ENCODE measurements at places on chromosomes 1 and 21. TPM values are rescaled to one million over a fixed set of nuclear protein-coding genes. Genes with fewer than 3 reads are reported as not detected.

DNA sequence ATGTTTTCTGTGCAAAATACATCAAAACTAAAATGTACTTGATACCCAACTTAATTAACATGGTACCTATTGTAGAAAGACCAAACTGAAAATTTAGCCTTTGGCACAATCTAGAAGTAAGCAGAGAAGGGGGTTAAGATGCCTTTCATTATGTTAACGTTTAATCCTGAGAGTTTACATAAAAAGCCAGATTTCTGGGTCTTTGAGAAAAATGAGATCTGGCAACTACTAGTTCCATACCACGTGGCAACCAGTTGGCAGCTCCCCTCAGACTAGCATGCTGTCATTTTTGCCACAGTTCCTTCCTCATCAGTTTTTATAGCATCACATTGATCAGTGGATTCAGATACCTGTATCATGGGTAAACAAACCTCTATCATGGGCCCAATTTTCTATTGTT lies 1.5 kb downstream of the RO60 start:
- no peak for DNase-seq

DNA sequence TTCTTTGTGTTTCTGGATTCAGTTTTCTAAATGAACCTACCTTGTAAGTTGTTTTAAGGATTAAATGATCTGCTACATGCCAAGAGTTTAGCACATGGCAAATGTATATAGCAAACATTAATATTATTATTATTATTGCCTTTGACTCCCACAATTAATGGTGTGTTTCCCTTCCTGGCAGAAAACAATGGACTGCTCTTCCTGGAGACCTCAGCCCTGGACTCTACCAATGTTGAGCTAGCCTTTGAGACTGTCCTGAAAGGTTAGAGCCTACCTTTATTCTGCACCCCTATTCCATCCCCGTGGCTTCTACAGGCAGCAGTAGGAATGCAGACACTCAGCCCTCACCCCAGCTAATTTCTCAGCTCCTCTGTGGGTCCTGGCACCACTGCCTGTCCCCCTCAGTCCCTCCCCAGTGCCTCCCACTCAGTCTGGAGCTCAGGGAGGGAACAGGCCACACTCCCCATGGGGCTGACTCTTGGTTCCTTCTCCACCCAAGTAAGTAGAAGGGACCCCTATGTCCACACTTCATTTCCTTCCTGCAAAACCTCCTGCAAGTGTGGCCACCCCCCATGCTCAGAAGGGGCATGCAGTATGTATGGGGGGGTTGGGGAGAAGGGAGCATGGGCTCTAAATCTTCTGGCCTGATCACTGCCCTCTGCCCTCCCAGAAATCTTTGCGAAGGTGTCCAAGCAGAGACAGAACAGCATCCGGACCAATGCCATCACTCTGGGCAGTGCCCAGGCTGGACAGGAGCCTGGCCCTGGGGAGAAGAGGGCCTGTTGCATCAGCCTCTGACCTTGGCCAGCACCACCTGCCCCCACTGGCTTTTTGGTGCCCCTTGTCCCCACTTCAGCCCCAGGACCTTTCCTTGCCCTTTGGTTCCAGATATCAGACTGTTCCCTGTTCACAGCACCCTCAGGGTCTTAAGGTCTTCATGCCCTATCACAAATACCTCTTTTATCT lies 8.8 kb downstream of the RAB25 start:
- DNase-seq = no peak

DNA sequence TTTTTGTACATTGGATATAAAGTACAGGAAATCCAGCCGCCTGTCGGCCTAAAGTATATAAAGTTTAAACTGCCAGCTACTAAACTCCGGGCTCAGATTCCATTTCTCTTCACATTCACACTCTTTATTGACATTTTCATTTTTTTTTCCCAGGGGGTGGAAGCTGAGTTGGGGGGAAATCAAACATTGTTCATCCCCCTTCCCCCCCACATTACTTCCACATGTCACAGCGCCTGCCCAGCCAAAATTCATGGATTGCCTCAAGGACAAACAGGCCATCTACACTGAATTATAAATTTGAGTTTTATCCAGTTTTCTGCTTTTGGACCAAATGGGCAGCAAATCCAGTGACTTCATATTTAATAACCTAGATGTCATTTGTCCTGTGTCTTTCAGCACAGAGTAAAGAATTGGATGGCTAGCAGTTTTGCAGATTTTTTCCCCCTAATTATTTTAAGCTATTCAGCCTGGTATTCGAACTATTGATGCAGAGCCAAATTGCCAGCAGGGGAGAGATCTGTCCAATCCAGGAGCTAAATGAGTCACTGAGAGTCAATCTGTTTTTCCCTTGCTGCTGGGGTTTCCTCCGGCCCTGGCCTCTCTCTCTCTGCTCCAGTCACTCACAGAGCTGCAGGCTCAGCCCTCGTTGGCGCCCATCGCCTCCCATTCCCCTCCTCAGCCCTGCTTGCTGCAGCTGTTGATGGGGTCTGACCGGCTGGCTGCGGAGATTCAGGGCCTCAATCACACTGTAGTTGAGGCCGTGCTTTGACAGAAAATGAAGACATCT lies 98.0 kb downstream of the LMO4 start:
- DNase-seq = no peak

- no peak for DNase-seq
These were observed 188.0 kb upstream of the C21orf91 start for GRCh38 chr21:18007121-18007520.

DNA sequence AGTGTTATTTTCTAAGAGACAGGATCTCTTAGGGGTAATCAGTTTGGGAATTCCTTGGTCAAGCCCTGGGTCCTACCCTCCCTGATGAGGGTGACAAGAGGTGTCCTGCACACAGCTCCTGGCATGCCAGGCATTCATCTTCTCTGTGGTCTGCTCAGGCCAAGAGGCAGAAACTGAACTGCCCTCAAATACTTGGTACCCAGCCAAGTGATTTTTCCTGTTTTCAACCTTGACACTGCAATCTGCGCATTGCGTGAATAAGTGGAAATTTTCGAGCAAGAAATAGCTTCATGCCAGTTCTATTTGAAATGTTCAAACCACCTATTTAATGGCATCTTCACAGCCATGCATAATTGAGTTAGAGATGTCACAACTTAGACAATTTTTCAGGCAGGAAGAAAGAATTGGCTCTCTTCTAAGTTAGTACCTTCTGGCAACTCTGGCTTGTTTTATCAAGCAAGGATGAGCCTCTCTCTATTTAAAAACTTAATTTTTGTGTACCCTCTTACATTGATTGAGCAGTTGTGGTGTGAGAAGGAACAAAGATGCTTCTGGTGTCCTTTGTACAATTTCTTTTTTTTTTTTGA lies 27.0 kb downstream of the DNM3 start:
- no peak for DNase-seq

DNA sequence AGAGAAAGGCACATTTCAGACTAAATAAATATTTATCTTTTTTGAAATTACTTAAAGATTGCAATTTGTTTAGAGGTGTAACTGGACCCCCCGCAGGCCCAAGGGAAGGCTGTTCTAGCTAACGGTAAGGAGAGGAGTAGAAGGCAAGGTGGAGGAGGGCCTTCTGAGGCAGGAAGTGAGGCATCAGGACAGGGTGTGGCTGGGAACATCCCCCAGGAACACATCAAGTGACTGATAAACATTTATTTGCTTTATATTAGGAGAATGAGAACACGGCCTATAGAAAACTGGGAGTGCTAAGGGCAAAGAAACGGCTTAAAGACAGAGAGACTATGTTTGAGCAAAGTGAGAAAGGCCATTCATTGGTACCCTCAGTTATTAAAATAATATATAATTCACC lies 23.2 kb downstream of the HIVEP3 start:
- no peak for DNase-seq

DNA sequence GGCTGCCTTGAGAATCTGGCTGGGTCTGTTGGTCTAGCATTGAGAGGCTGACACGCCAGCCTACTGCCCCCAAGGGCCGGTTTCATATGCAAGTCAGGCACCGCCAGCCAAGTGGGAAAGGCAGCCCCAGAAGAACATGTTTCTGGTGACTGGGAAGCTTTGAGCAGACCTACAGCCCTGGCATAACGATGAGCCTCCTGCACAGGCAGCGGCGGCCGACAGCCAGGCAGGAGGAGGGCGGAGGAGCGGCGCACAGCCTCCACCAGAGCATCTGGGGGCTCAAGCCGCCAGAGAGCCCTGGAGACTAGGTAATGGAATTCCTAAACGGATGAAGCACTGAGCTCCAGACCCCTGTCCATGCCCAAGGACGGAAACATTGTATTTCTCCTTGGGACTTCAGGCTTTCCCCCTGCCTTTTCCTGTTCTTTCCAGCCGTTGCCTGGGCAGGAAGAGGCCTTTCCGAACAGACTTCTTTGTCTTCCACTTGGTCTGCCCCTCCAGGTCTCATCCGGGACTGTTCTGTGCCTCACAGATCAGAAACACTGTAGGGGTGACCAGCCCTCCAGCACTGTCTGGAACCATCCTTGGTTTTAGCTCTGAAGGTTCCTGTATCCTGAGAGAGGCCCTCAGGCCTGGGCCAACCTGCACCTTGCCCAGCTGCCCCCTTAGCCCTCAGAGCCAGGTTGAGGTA lies 59.5 kb downstream of the IRF2BP2 start:
- DNase-seq = no peak

GRCh38 chr1:83756984-83757717 lies 241.8 kb downstream of the TTLL7 start:
- no peak for DNase-seq

DNA sequence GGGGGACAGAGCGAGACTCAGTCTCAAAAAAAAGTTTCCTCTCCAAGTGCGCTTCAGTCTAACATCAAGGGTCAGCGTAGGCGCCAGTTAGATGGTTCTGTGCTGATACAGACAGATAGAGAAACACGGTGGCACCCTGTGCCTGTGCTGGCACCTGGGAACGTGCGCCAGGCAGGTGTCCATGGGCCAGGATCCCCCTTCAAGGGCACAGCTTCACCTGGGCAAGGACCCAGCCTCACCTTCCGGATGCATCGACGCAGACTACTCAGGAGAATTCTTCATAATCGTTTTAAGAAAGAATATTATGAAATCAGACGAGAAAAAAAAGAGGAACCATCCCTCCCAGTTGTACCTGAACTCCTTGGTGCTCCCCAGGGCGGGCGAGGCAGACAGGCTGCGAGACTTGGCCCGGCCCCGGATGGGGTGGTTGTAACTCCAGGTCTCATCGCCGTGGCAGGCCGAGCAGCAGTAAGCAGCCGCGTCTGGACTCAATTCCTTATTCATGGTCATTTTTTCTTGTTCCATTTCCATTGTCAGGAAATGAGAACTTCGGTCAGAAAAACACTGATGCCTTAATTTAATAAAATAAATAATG lies 13.3 kb downstream of the NADK start:
- no peak for DNase-seq

ARMH1 gene
- 1.7 TPM for polyA plus RNA-seq

ARID4B gene
- 13.7 TPM for polyA plus RNA-seq

SYNJ1 gene
- polyA plus RNA-seq = 2.4 TPM

- no peak for DNase-seq
These were observed 115.0 kb downstream of the RIPK4 start for GRCh38 chr21:41651830-41652229.

- DNase-seq = no peak
These were observed 19.1 kb downstream of the SLC25A33 start for GRCh38 chr1:9558271-9558945.

DNA sequence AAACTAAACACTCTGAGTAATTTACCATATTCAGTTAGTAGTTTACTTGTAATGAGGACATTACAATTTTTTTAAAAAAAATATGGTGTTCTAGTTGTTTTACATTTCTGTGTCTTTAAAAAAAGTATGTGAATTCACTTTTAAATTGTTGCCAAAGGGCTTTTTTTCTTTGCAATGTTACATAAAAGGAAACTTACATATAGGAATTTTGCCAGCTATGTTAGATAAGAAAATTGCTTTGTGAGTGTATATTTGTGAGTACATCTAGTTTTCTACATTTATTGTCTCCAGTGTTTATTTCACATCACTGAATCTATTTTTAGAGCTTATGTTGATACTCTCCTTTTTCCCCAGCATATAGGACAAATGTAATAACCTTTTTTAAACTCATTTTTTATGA lies 206.8 kb downstream of the GPR52 start:
- DNase-seq = no peak

GRCh38 chr1:113095790-113096455 lies 22.9 kb downstream of the LRIG2 start:
- DNase-seq = no peak

DNA sequence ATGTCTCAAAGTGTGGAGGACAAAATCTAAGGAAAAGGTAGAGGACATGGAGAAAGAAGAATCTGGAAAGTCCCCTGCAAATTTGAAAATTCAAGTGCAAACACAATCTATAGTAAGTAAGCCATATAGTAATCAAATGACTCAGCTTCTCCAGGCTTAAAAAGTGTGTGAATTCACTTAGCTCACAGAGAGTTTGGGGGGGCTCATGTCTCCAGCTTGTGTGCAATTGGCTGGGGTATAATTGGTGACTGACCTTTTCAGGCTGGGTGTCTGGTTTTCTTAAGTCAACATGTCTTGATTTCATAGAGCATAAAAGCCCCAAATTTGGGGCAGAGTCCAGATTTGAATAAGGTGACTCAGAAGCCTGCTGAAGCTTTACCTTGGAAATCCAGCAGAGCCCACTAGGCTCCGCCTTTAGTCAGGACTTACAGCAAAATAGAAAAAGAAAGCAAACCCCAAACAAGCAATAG lies 8.6 kb downstream of the CLDN14 start:
- DNase-seq = peak; percentile 89

GRCh38 chr1:51986718-51987117 lies 3.8 kb downstream of the RAB3B start:
- no peak for DNase-seq

- no peak for DNase-seq
These were observed 49.7 kb downstream of the IVNS1ABP start for GRCh38 chr1:185267301-185267700.

DNA sequence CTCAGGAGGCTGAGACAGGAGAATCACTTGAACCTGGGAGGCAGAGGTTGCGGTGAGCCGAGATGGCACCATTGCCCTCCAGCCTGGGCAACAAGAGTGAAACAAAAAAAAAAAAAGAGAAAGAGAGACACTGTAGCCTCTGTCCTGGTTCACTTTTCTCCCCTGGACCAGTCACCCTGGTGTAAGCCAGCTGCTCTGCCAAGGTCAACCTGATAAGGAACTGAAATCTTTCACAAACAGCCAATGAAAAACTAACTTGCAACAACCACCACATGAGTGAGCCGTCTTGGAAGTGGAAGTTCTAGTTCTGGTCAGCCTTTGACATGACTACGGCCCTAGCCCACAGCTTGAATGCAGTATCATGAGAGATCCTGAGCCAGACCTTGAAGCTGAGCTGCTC lies 36.8 kb upstream of the CXADR start:
- no peak for DNase-seq

GRCh38 chr1:109931189-109931731 lies 20.6 kb downstream of the CSF1 start:
- peak; percentile 80 for DNase-seq

DCDC2B gene
- not detected for polyA plus RNA-seq

FCGR3B gene
- not detected for polyA plus RNA-seq

DNA sequence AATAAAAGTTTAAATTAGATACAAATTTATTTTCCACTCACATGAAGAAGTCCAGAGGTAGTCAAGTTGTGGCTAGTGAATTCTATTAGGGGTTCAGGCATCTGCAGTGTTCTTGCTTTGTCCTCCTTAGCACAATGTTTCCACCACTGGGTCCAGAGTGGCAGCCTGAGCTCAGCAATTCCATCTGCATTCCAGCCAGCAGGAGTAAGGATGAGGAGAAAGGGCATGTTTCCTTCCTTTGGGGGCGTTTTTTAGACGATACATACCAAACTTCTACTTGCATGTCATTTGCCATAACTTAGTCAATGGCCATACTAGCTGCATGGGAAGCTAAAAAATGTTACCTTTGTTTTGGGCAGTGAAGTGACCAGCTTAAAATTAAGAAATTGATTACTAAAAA lies 98.5 kb upstream of the VANGL1 start:
- no peak for DNase-seq

ZNF648 gene
- polyA plus RNA-seq = not detected
